ENCODE measurements at places on chromosomes 12 and 14.
A peak's percentile ranks its signal among the peaks of the same experiment; 100 is the strongest.

- no peak for DNase-seq
These were observed 2.8 kb upstream of the A2ML1 start for GRCh38 chr12:8819666-8819980.

GRCh38 chr14:88454886-88455285 lies 69.4 kb downstream of the SPATA7 start:
- no peak for DNase-seq

DNA sequence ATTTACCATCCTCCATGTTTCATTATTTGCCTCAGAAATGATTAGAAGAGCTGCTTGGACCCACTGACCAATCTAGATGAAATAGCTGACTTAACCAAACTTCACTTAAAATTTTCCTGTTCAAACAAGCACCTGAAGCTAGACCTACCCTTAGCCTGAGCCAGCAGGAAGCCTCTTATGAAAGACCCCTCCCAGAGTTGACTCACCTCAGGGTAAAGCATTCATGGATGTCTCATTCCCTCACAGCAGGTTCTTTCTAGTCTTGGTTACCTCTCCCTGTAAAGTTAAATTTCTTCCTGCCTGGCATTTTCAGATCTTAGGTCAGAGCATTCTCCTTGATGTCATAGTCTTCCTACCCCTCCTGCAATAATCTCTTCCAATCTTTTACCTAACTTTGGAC lies 1209.8 kb downstream of the FLRT2 start:
- DNase-seq, result no peak

DNA sequence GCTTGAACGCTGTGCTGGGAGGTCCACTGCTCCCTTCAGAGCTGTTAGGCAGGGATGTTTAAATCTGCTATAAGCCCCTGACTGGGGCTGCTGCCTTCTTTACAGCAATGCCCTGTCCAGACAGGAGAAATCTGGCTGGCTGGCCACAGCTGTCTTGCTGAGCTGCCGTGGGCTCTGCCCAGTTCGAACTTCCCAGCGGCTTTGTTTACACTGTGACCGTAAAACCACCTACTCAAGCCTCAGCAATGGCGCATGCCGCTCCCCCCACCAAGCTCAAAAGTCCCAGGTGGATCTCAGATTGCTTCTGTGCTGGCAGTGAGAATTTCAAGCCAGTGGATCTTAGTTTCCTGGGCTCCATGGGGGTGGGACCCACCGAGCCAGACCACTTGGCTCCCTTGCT lies 35.8 kb downstream of the CKAP4 start:
- no peak for DNase-seq

- no peak for DNase-seq
These were observed 58.4 kb upstream of the DIO3 start for GRCh38 chr14:101502761-101503392.

DNA sequence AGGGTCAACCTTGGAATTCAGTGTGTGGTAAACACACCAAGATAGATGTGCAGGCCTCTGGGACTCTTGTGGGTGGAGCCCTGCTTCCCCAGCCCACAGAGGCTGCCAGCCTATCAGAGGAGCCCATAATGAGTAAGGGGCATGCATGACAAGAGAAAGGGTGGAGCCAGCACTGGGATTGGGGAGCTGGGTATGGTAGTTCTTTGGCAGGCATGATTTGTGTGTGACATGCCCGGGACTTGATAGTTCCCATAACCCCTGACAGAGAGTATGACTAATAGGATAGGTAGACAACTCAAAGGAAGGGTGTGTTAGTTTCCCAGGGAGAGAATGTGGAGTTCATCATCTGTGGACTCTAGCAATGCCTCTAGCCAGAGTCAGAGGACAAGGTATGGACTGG lies 143.0 kb downstream of the EMP1 start:
- no peak for DNase-seq

- DNase-seq, result peak; percentile 71
These were observed 20.8 kb downstream of the CKAP4 start for GRCh38 chr12:106226884-106227640.

DNA sequence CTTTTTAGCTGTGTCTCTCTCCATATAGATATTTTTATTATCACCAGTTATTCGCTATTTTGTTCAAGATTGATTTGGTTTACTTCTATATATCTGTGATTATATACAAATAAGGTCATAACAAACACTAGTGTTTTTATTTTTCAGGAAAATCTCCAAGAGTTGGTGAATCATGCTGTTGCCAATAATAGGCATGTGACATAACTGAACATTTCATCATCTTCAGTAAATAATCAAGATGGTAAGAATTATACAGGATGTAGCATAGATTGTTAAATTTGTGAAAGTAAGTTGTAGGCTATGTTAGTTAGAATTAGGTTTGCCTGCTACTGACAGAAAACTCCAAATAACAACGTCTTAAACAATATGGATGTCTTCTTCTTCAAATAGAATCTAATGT lies 240.9 kb upstream of the PDE3A start:
- DNase-seq, result peak; percentile 36

- DNase-seq, result peak; percentile 1
These were observed 73.8 kb downstream of the TTC6 start for GRCh38 chr14:37669242-37669641.

DNA sequence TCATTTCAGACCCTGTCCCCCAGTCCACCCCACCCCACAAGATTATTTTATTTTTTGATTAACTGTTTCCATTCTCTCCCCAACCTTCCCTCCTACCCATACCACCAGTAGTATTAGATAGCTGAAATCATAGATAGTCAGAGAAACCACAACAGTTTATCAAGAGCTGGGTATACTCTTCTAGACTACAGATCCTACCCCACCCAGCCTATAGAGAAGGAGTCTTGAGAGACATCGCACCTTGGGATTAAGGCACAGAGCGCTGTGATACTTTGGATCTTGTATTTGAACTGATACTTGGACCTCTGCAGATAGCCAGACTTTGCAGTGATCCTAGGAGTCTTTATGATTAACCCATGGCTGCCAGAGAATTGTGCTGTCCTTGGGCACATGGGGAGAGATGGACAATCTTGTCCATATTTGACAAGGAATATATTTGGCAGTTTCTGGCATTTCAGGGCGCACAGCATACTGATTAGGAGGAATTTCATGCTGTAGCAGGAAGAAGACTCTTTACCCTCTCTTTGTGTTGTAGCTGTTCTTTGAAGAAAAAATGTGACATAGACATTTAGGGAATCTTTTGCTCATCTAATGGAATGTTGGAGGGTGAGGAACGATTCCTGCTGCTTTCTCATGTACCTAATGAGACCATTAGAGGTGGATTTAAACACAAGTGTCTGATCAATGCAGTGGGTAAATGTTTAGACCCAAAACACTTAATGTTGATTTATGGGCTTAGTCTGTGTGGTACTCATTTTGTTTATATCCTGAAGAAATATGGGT lies 982 bp downstream of the RBMS2 start:
- peak; percentile 67 for DNase-seq

DNA sequence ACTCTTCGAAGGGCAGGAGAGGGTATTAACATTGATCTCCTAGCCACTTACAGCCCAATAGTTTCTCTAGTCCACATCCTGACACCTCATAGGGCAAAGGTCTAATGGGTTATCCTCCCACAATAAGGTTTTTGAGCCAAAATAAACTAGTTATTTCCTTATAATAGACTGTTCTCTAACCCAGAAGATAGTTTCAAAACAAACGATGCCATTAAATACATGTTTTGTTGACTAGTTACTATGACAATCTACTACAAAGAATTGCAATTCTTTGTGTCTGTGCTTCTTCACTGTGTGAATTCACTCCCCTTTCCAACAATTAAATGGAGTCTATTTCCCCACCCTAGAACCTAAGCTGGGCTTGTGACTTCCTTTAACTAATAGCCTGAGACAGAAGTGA lies 6.4 kb upstream of the ACTR10 start:
- DNase-seq, result no peak
